ENCODE measurements at places on chromosomes 4 and X.

DNA sequence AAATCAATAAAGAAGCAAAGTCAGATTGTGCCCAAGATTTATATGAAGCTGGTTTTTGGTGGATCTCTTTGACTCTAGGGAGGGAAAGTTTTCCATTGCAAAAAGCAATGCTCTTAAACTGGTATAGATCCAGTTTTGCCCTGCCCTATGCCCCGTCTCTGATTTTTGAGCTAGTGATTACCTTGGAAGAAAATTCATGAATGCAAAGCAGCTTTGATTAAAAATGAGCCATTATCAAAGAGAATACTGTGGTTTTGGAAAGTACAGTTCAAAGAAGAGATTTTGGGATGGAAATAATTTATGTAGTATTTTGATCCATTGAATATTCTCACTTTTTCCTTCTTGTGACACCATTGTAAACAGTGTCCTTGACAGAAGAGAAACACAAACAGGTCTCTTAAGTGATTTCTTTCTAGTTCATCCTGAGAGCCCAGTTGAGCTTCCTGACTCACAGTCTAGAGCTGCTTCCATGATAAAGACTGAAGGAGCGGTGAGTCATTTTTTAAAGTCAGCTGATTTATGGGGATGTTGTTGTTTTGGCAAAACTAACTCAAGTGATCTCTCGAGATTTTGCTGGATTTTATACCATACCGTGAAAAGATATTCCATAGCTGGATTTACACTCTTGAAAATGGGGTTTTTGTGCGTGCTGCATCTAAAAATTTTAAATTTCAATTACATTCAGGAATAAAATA is 76.7 kb downstream of the AFF1 start:
- no peaks in the 10 kb centered on the region for H3K36me3 ChIP-seq
- H3K4me1 ChIP-seq = peaks cover 58% of the 10 kb centered on the region
- no peaks in the 10 kb centered on the region for H3K27me3 ChIP-seq
- peak overlapping the region; percentile 4 for H3K27ac ChIP-seq

- H3K4me3 ChIP-seq = no peak overlapping the region
- H3K27me3 ChIP-seq = no peaks in the 10 kb centered on the region
- H3K4me1 ChIP-seq = no peaks in the 10 kb centered on the region
- peak; percentile 23 for DNase-seq
- H3K36me3 ChIP-seq = peaks cover 48% of the 10 kb centered on the region
Measured at GRCh38 chrX:41350150-41350975, 16.4 kb downstream of the DDX3X start.

DNA sequence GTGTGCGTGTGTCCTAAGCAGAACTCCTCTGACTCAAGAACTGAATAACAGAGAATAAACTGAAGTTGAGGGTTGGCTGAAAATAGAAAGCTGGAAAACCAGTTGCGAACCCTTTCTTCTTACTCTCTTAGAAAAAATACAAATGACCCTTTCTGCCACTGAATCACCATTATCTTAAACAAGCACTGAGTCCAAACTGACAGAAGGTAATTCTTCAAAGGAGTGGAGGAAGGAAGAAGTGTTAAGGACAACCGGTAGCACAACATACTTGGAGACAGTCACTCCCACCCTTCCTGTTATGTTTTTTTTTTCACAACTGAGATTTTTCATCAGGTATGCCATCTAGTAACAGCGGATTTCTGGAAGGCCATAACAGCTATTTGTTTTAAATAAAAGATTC is 38.1 kb downstream of the HELQ start:
- DNase-seq = no peak
- no peaks in the 10 kb centered on the region for H3K4me1 ChIP-seq
- no peak overlapping the region for H3K4me3 ChIP-seq
- peaks cover 32% of the 10 kb centered on the region for H3K36me3 ChIP-seq

DNA sequence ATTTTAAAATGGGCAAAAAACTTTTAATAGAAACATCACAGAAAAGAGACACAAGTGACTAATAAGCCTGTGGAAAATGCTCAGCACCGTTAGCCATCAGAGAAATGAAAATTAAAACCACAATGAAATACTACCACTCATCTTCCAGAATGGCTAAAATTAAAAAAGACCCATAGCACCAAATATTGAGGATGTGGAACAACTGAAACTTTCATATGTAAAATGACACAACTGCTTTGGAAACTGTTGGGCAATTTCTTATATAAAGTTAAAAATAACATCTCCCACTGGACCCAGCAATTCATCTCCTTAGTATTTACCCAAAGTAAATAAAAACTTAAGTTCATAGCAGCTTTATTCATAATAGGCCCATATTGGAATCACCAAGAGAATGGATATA is 94.2 kb downstream of the TENM3 start:
- DNase-seq = no peak
- H3K27me3 ChIP-seq = no peaks in the 10 kb centered on the region
- no peaks in the 10 kb centered on the region for H3K36me3 ChIP-seq
- no peaks in the 10 kb centered on the region for H3K4me1 ChIP-seq

DNA sequence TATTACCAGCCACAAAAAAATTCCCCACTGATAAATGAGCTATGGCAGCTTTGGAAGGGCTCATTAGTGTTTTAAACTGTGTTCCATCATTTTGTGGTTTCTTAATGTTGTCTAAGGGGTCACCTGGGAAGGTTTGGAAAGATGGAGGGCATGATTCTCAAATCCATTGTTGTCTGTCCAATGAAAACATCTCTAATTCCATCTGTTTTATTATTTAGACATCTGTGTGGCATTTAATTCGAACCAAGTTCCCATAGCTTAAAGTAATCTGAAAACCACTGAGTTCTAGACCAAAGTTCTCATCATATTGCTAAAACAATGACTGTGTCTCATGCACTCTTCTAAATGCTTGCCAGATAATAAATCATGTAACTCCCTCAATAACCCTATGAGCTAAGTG is 103.8 kb upstream of the PPP3CA start:
- no peaks in the 10 kb centered on the region for H3K36me3 ChIP-seq
- no peak overlapping the region for H3K27ac ChIP-seq
- no peaks in the 10 kb centered on the region for H3K27me3 ChIP-seq
- no peaks in the 10 kb centered on the region for H3K4me1 ChIP-seq

DNA sequence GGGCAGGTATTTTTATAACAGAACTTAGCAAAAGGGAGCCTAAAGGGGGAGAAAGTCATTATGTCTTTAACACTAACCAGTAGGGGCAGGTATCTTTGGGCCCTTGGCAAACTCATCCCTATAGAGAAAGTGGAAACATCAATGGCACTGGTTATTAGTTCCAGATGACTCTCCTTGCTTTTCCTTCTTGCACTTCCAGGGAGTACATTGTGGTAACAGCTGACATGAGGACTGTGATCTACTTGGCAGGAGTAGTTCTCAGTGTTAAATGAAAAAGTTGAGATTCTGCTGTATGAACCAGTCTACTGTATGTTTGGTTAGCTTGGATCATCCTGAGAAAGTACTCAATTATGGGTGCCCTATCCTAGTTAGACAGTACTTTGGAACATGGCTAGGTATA is 93.6 kb downstream of the ATXN3L start:
- no peak overlapping the region for H3K4me3 ChIP-seq
- no peaks in the 10 kb centered on the region for H3K4me1 ChIP-seq
- H3K36me3 ChIP-seq = no peaks in the 10 kb centered on the region
- H3K27me3 ChIP-seq = no peaks in the 10 kb centered on the region
- H3K27ac ChIP-seq = no peak overlapping the region
- DNase-seq = no peak

DNA sequence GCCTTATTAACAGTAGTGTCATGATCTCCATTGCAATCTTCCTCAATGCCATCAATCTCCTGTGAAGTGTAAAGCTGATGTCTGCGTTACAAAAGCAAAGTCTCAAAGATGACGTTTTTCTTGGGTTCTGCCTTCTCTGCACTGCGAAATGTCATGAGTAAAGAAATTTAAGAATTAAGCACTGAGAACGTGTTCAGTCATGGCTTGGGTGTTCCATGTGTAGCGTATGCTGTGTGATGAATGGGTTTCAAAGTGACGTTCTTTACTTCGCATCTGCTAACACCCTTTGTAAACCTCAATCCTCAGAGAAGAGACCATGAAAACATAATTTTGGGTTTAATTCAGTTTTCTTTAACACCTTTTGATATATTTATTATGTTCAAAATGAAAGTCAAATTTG is 999 bp downstream of the NAP1L5 start:
- no peak overlapping the region for H3K27ac ChIP-seq
- DNase-seq = no peak
- no peaks in the 10 kb centered on the region for H3K36me3 ChIP-seq
- H3K4me3 ChIP-seq = peak overlapping the region; percentile 50

GRCh38 chr4:7967063-7967440 is 27.4 kb upstream of the AFAP1 start:
- DNase-seq = no peak
- no peaks in the 10 kb centered on the region for H3K4me1 ChIP-seq
- H3K4me3 ChIP-seq = no peak overlapping the region
- no peak overlapping the region for H3K27ac ChIP-seq
- no peaks in the 10 kb centered on the region for H3K36me3 ChIP-seq
- H3K27me3 ChIP-seq = peaks cover 19% of the 10 kb centered on the region

DNA sequence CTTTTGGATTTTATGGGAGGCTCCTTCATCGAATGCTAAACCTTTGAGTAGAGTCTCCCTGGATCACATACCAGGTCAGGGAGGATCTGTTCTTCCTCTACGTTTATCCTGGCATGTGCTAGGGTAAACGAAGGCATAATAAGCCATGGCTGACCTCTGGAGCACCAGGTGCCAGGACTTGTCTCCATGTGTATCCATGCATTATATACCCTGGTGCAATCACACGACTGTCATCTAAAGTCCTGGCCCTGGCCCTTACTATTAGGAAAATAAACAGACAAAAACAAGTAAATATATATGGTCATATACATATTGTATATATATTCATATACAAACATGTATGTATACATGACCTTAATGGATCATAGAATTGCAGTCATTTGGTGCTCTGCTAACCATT is 21.2 kb downstream of the EREG start:
- H3K36me3 ChIP-seq = peaks cover 41% of the 10 kb centered on the region
- no peak overlapping the region for H3K27ac ChIP-seq
- no peak for DNase-seq

DNA sequence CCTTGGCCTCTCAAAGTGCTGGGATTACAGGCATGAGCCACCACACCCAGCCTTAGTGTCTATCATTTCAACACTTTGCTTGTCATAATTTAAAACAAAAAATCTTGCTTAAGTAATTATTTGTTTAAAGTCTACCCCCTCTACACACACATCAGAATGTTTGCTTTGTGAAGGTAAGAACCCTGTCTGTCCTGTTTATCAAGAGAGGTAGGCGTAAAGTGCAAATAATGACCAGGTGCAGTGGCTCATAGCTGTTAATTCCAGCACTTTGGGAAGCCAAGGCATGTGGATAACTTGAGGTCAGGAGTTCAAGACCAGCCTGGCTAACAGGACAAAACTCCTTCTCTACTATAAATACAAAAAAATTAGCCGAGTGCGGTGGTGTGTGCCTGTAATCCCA is 326.7 kb upstream of the CLNK start:
- H3K27me3 ChIP-seq = no peaks in the 10 kb centered on the region
- H3K4me1 ChIP-seq = no peaks in the 10 kb centered on the region
- H3K27ac ChIP-seq = no peak overlapping the region
- no peak for DNase-seq

DNA sequence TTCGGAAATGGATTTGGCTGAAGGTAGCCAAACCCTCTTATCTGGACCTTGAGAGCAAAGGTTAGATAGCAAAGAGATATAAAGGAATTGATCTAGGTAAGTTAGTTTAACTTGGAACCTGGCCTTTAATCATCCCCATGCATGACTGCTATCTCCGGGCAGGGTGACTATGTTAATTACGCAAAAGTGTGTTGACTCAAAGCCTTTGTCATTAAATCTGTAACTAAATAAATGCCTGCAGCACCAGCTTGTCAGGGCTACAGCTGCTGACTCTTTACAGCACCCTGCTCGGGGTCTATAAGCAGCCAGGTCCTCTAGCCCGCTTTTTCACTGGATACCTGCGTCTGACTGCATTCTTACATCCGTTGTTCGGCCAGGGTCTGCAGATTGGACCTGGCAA is 201.7 kb downstream of the TBCK start:
- H3K27me3 ChIP-seq = no peaks in the 10 kb centered on the region
- H3K4me1 ChIP-seq = no peaks in the 10 kb centered on the region
- no peak overlapping the region for H3K4me3 ChIP-seq
- no peak for DNase-seq
- H3K36me3 ChIP-seq = no peaks in the 10 kb centered on the region
